Activated T-cell treated with anti-CD3 and anti-CD28 coated beads for 4 hours (primary cell): ENCODE measurements at places on chromosomes 4 and X.

- no peak for DNase-seq
These were observed 16.1 kb downstream of the BST1 start for GRCh38 chr4:15718959-15719358.

GRCh38 chr4:27011401-27011800 is 150.8 kb downstream of the STIM2 start:
- no peak for DNase-seq

- DNase-seq, result no peak
These were observed 109.2 kb upstream of the HS3ST1 start for GRCh38 chr4:11537846-11538245.

- no peak for DNase-seq
These were observed 139.3 kb downstream of the RNF150 start for GRCh38 chr4:140994015-140994414.

DNA sequence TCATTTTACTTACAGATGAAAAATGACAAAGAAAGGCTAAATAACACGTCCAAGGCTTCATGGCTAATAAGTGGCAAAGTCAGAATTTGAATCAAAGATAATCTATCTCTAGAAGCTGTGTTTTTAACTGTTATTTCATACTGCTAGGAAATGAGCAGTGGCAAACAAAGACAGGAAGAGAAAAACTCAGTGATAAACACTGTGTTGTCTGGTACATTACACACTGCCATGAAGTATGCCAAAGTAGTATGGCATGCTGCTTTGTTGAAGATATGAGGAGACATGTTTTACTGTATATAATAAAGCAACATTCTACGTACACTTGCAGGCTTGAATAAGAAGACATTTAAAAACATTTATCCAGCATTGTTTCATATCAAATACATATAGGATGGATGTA is 49.5 kb downstream of the TIGD2 start:
- DNase-seq, result no peak

- DNase-seq, result no peak
These were observed 1657.4 kb upstream of the IGFBP7 start for GRCh38 chr4:58767598-58767997.

GRCh38 chr4:140305053-140305452 is 68.4 kb upstream of the SCOC start:
- no peak for DNase-seq

- no peak for DNase-seq
These were observed 147.3 kb upstream of the CLNK start for GRCh38 chr4:10831727-10832408.

GRCh38 chr4:53315300-53315699 is 50.6 kb downstream of the SCFD2 start:
- no peak for DNase-seq

DNA sequence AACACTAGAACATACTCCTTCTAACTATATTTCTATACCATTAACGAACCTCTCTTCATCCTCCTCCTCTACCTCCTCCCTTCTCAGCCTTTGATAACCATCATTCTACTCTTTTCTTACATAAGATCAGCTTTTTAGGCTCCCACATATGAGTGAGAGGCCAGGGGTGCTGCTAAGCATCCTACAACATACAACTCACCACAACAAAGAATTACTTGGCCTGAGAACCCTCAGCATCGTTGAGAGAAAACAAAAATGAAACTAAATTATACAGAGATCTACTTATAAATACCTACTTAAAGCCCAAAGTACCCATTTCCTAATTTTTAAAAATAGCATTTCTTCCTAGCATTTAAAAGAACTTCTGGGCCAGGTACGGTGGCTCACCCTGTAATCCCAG is 77.7 kb downstream of the CC2D2A start:
- DNase-seq, result no peak
